Stimulated activated CD8-positive, alpha-beta memory T cell treated with anti-CD3 and anti-CD28 coated beads, Interleukin-7, amount 100 ng/mL, for 48 hours (primary cell): ENCODE measurements at places on chromosomes 1 and 21.

DNA sequence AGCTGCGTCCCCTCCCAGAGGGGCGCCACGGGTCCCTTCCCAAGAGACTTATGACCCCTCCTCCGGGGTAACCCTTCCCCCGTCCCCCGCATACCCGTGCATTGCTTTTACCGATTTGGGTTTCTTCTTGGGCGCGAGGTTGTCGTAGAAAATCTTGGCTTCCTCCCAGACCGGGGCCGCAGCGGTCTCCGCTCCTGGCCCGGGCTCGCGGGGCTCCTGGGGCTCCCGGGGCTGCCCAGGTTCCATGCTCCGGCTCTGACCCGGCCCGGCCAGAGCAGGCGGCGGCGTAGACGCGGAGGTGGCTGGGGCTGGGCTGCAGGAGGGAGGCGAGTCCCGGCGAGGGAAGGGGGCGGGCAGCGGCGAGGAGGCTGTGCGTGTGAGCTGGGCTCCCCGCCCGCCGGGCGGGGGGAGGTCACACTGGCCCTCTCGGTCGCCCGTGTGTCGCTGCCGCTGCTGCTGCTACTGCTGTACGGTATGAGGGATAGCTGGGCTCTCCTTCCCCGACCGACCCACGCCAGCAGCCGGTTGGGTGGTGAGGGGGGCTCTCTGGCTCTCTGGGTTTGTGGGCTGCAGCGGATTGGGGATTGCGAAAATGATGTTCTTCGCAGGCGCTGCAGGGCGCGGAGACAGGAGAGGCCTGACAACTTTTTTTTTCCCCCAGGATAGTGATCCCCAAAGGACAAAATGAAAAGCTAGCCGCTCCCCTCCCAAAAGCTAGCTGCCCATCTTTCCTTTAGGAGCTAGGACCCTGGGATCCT lies at the start of gene NT5C1A:
Gene NT5C1A, minus strand, starts transcription at position 315 of the 758 bp plus-strand sequence. Its CDS starts 69 bp downstream, at position 246.
- no peak for DNase-seq

GRCh38 chr1:48005253-48006117 lies 8.3 kb upstream of the TRABD2B start:
- DNase-seq = no peak

DNA sequence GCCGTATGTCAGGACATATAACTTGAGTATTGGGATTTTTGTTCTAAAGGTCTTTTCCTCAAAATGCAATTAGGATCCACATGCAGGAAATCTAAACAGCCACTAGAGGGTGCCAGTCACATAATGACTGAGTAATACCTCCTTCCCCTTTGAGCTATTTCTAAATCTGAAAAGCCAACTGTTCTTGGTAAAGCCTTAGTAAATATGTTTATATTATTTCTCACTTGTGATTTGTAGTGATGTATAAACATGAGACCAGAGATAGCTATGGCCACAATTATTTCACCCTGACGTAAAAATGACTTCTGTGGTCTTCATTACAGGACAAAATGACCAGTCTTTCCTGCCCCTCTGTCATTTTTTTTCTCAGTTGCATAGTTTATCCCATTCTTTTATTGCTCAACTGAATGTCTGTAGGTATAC lies 41.0 kb upstream of the DR1 start:
- peak; percentile 18 for DNase-seq

GRCh38 chr1:203408486-203409481 lies 57.9 kb upstream of the FMOD start:
- DNase-seq = no peak

DNA sequence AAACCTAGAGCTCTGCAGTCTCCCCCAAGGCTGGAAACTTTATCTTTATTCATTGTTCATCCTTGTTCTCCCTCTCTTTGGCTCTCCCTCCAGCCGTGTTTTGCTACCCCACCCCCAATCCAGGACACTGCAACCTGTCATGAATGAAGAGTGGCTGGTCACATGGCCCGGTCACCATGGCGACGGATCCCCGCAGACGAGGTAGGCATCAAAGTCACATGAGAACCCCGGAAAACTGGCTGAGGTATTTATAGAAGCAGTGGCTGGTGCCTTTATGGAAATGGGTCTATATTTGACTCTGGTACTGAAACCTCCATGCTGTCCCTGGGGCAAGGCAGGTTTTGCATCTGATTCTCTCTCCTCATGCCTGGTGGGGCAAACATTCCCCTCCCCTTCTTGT lies 13.4 kb upstream of the SLC6A17 start:
- no peak for DNase-seq

- DNase-seq = no peak
Measured at GRCh38 chr1:219959540-219960203, 31.3 kb upstream of the SLC30A10 start.

GRCh38 chr1:218217040-218217439 lies 68.1 kb upstream of the RRP15 start:
- no peak for DNase-seq

GRCh38 chr21:42165901-42166300 lies 53.0 kb upstream of the ABCG1 start:
- no peak for DNase-seq

GRCh38 chr1:214473387-214473786 lies 78.0 kb downstream of the PTPN14 start:
- DNase-seq = no peak

- DNase-seq = no peak
Measured at GRCh38 chr1:110509655-110510054, 9.3 kb downstream of the KCNA10 start.

DNA sequence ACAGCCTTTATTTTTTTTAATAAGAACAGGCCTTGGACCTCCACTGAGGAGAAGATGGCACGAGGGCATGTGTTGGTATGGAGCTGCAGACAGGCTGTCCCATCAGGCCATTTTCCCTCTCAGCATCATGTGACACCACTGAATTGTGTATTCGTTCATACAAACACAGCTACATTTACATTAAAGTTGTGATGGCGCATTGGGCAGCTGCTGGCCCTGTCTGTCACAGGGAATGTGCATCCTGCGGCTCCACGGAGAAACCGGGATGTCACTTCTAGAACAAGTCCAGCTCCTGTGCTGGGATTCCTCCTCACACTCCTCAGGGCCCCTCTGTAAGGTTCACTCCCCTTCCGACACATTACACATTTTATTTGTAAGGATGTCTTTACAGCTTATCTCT lies 147.6 kb upstream of the TNR start:
- no peak for DNase-seq

DNA sequence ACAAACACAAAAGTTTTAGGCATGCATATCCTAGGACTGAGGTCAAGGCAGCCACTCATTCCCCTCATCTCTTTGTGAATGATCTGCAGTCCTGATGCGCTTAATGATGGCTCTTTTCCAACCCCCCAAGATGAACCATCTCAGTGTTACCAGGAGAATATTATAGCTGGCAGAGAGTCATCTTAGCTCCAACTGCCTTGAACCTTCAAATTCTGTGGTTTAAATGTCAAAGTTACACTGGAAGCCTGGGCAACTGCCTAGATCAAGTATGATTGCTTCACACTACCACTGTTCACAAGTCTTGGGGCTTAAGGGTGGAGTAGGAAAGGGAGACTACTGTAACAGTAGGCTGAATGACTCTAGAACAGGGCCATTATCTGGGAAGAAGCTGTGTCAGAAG lies 8.0 kb upstream of the MYBPHL start:
- no peak for DNase-seq

DNA sequence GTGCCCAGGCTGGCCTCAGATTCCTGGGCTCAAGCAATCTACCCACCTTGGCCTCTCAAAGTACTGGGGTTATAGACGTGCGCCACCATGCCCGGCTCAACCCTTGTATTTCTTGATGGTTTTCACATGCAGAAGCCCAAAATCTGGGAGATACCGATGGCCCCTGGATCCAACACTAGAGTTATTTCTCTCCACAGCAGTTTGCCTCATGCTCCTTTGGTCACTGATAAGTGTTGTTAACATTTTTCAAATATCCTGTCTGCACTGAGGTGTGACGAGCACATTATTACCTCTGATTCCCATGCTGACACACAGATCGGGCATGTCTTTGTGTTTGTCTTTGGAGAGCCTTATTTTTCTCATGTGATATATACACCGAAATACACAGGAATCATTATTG lies 107.0 kb downstream of the KIF26B start:
- no peak for DNase-seq

DNA sequence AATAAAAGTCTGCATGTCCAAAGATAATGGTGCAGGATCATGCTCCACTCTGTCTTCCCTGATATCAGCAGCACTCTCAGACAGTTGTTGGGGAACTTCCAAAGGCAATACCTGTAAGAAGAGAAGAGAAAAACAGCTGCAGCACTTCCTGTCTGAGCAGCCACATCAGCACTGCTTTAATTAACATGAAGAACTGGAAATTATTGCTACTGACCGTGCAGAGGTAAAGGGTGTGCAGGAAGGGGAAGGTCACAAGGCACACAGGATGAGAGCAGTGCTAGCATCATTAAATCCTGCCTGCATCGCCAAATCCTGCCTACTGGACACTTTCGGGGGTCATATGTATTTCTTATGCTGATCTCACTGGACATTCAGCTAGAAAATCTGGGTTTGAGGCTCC lies 379.0 kb downstream of the LMX1A start:
- DNase-seq = no peak

DNA sequence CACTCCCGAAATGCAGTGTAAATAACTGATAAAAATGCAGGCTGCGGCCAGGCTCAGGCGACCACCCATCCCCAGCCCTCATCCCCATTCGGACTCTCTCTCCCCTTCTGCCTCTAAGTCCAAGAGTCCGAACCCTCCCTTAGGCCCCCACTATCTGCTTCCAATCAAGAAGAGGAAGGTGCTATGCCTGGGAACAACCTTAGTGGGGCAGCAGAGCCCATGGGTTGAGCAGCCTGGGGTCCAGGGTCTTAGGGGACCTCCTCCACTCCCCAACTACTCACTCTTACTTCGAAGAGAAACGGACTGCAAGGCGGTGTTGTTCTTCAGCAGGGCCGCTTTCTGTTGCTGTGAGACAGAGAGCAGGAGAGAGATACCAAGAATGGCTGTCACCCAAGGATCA lies 12.2 kb downstream of the ARHGEF2 start:
- no peak for DNase-seq

GRCh38 chr21:42646836-42647235 lies 6.6 kb upstream of the PDE9A start:
- DNase-seq = no peak

GRCh38 chr1:67722292-67722944 lies 37.4 kb downstream of the GADD45A start:
- no peak for DNase-seq

DNA sequence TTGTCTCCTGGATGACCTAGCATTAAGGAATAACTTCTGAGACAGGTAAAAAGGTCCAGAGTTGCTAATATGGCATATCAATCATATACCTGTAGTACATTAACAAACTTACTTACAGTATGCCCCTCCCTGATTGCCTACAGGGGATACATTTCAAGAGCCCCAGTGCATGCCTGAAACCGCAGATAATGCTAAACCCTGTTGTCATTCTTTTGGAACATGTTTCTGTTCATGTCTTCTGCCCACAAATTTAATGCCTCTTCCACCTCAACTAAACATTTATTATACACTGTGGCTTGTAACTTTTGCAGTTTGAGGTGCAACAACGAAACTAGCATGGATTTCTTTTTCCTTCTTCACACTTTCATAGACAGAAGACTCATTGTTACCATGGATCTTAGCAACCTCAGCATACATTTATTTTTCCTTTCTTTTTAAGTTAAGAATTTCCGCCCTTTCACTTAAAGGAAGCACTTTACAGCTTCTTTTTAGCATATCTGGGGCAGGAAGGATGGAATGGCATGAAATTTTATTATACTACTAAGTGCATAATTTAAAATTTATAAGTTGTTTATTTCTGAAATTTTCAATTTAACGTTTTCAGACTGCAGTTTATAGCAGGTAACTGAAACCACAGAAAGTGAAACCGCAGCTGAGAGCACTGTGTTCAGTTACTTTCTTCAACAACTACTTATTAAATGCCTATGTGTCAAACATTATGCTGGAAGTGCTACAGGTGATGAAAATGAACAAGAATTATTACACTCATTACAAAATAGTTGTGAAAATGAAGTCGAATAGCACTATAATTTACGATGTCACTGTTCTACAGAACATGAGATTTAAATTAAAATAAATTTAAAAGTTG lies 25.3 kb downstream of the F13B start:
- DNase-seq = no peak

GRCh38 chr1:192418552-192419285 lies 101.9 kb downstream of the RGS21 start:
- no peak for DNase-seq

DNA sequence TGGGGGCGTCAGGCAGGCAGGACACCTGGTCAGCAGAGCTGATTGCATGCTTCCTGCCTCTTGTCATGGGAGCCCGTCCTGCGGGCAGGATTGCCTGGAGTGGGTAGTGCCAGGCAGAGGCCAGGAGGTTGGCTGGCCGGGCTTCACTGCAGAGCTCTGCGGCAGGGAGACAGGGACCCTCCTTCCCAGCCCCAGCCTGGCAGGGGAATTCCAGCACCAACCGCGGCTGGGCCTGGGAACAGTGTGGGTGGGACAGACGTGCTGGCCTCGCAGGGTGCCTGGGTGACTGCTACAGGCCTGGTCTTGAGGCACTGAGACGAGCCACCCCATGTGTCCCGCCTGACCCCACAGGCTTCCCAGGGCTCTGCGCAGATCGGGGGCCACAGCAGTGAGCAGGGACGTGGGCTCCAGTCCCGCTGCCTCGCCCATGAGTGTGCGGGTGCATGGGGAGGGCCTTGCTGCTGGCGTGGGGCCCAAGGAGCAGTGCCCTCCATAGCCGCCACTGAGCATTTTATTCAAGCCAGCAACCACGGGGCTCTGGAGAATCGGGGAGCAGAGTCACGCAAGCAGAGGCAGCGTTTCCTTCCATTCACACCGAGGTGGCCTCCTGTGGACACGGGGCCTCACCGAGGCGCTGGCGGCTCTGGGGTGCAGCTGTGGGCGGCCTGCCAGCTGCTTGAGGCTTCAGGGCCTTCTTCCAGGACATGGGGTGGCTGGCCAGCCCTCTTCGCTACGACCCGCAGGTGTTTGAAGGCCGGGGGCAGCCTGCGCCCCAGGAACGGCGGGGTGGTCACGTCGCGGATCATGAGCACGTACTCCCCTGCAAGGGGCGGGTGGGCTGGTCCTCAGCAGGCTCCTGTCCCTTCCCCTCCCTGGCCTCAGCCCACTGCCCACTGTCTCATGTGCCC lies 70.3 kb downstream of the MORN1 start:
- DNase-seq = no peak

DNA sequence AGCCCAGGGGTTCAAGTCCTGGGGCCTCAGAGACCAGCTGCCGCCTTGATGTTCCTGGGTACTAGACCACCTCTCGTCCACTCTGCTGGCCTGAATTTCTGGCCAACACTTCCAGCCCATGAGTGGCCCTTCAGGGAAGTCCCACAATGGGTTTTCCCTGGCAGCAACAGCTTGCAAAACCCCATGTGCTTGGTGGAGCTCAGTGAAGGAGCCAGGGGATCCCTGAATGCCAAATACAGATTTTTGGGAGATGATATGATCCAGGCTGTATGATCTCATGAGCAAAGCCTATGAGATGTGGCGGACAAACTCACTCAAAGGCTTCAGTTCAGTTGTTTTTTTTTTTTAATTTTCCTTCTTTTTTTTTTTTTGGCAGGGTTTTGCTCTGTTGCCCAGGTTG lies 9.6 kb upstream of the RASSF5 start:
- DNase-seq = no peak

- no peak for DNase-seq
Measured at GRCh38 chr1:90970208-90970607, 51.6 kb downstream of the ZNF644 start.
